Activated CD8-positive, alpha-beta memory T cell treated with anti-CD3 and anti-CD28 coated beads for 1 hour (primary cell): ENCODE measurements at places on chromosomes 7 and 10.

DNA sequence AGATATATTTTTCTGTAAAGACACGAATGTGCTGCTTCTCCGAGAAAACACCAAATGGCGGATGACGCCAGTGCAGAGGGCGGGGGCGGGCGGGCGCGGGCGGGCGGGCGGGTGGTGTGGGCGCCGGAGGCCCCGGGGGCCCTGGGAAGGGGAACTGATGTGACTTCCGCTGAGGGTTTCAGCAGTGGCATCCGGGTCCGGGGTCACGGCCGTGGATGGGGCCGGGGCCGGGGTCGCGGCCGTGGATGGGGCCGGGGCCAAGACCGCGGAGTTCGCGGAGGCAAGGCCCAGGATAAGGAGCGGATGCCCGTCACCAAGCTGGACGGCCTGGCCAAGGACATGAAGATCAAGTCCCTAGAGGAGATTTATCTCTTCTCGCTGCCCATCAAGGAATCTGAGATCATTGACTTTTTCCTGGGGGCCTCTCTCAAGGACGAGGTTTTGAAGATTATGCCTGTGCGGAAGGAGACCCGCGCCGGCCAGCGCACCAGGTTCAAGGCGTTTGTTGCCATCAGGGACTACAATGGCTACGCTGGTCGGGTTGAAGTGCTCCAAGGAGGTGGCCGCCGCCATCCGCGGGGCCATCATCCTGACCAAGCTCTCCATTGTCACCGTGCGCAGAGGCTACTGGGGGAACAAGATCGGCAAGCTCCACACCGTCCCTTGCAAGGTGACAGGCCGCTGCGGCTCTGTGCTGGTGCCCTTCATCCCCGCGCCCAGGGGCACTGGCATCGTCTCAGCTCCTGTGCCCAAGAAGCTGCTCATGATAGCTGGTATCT is 20.3 kb upstream of the IGF2BP3 start:
- peak; percentile 40 for DNase-seq

- DNase-seq: no peak
These were observed 191.3 kb upstream of the ZNF32 start for GRCh38 chr10:43839973-43840372.

DNA sequence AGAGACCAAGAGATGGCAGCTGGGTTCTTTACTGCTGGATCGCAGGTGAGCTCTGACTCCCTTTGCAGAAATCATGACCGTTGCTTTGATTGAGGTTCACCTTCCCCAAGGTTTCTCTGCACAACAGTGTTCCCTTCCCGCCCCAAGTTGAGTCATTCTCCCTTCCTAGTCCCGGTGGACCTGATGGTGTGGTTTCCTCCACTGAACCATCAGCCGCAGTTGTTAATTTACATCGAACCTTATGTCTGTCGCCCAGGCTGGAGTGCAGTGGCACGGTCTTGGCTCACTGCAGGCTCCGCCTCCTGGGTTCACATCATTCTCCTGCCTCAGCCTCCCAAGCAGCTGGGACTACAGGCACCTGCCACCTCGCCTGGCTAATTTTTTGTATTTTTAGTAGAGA is 5.8 kb downstream of the ZSCAN25 start:
- no peak for DNase-seq

- no peak for DNase-seq
These were observed 67.5 kb upstream of the MDFIC start for GRCh38 chr7:114854369-114854768.

GRCh38 chr10:131842351-131843088 is 58.3 kb upstream of the PPP2R2D start:
- DNase-seq: no peak

DNA sequence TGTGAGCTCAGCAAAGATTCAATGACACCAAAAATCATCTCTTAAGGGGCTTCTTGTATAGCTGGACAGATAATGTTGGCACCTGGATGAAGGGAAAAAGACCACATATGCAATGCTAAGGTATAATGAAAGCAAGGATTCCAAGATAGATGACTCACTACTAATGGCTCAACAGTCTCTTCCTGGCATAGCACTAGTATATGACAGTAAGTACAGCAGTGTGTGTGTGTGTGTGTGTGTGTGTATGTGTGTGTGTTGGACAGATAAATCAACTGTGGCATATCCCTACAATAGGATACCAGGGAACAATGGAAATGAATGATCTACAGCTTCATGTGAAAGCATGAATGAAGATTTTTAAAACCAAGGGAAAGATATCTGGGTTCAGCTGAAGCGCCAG is 257.1 kb downstream of the SFMBT2 start:
- no peak for DNase-seq

DNA sequence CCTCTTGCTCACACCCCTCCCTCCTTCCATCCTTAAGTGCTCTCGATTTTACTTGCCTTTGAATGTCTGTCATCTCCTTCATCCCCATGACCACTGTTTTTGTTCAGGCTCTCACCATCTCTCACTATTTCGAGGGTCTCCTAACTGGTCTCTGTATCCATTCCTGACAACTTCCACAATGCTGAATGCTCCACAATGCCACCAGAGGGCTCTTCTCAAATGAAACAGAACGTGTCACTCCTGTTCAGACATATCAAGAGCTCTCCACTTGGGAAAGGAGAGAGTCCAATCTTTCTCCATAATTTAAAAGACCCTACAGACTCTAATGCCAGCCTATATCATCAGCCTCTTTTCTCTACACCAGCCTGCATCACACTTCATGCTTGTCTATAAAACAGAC is 9.0 kb upstream of the SLC13A1 start:
- no peak for DNase-seq

GRCh38 chr7:32892521-32893206 is 1.1 kb upstream of the KBTBD2 start:
- DNase-seq: no peak

DNA sequence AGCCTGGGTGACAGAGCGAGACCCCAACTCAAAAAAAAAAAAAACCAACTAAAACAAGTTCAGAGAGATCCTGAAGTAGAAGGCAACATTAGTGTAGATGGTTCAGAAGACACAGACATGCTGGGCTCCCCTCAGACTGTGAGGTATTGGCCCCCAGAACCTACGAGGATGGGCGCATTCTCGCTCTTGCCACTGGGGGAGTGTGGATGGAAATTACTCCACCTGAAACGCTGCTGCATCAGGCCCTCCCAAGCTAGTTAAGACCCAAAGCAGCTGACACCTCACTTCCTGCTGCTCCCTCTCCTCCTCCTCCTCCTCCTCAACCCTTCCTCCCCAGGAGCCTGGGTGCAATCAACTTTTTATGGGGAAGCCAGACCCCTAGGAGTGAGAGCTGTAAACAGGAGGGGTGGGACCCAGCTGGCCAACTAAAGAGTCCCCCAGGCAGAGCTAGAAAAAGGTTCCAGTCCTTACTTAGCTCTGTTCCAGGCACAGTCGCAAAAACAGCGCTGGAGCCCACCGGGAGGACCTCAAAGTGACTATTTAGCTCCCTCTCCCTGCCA is 7.4 kb downstream of the SH3PXD2A start:
- DNase-seq: no peak

DNA sequence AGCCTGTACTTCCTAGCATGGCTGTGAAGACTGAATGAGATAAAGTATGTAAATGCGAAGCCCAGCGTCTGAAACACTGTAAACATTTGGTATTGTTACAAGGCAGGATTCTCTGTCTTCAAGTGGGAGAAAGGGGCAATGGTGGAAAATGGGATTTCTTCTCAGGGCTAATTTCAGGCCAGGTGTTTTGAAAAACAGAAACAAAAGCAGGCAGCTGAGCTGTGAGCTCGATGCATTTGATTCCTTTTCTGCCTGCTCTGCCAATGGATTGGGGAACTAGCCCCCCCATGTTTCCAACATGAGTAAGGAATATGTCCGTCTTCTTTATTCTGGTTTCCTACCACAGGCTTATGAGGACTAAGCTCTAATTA is 732.1 kb upstream of the AUTS2 start:
- DNase-seq: no peak

DNA sequence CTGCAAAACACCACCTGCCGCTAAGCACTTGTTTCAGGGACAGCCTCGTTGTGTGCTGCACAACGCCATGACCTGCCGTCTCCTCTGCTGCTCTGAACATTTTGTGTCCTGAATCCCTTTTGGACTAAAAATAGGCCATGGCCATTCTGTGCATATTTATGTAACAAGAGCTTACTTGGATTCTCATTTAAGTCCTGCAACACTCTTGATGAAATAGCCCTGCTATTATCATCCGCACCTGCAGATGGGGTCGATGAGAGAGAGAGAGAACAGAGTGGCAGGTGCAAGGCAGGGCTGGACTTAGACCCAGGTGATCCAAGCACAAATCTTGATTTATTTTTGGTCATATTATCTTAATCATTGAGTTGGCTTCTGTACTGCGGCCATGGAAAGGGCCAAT is 121.2 kb upstream of the PRKCQ start:
- DNase-seq: no peak

GRCh38 chr7:142874837-142875236 is 10.7 kb downstream of the TRPV6 start:
- no peak for DNase-seq

GRCh38 chr10:11178606-11179515 is 161.2 kb downstream of the CELF2 start:
- DNase-seq: peak; percentile 61

DNA sequence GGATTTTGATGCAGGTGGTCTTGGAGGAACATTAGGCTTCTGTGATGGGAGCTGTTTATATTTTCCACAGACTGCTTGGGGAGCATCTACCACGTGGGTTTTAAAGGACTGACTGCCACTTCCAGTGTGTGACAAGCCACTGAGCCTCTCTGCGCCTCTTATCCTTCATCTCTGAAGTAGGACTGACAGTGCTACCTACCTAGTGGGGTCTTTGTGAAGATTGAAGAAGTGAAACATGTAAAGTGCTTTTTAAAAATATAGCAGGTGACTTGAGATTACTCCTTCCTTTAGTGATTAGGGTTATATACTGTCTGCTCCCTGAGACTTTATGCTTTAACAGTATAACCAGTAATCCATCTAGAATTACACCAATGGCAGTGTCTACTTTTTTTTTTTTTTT is 29.9 kb downstream of the NKX2-3 start:
- DNase-seq: no peak

GRCh38 chr7:150982351-150982750 is 4.2 kb upstream of the KCNH2 start:
- DNase-seq: no peak

DNA sequence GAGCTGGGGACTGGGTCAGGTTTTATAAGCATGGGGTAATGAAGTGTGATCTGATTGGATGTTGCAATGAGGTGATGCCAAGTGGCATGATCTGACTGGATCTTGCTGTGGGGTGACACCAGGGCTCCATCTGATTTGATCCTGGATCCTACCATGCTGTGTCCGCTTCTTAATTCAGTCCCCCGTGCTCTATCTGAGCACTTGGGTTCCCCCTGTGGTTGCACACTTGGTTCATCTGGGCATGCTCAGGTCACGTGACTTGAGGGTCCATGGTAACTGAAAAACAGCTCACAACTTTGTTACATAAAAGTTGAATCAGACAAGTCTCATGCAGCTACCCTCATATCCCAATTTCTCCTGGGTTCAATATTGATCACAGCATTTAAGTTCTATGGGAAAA is 448.6 kb upstream of the NRP1 start:
- no peak for DNase-seq

GRCh38 chr7:150663802-150664494 is 21.6 kb upstream of the GIMAP2 start:
- DNase-seq: no peak

DNA sequence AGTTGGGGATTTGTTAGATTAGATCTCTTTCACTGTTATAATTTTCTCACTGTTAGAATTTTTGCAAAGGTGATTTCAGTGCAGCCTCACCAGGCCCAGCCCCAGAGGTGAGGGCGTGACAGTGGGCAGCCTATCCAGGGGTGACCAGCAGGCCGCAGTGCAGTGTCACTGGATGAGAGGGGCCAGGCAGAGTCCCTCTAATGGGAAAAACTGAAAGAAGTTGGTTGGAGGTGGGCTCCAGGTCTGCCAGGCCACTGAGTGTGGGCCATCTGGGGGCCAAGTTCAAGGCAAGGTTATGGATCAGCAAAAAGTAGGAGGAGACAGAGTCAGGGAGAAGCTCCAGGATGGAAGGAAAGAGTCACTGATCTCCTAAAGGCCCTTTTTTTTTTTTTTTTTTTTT is 90.5 kb upstream of the SDK1 start:
- no peak for DNase-seq

DNA sequence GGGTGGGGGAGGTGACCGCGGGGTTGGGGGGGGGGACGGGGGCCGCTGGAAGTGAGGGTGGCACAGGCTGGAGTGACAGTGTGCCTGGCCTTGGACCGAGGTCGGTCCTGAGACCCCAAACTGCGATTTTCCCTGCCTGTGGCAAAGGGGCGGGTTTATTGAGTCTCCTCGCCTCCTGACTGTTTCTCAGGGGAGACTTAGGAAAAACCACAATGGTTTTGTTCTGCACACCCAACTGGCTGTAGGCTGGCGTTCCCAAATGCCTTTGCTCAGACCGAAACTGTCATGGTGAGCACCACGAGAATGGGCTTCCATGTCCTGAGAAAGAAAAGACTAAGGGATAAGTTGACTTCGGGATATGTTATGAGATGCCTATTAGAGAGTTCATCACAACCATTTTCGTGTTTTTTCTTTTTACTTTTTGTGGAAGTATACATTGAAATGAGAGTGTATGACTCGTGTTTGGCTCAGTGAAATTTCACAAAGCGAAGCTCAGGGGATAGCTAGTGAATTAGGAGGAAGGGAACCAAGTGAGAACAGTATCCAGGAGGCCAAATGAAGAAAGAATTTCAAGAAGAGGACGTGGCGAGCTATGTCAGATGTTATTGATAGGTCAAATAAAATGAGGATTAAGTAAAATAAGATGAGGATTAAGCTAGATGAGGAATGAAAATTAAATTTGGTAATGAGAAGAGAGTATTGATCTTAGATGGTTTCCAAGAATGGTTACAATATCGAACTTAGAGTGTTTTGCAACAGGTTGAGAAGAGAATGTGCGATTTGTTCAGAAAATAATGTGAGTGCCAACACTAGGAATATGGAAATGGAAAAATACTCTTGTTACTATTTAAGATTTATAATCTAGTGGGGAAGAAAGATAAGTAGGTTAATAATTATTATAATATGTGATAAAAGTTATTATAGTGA is 918 bp downstream of the NET1 start:
- no peak for DNase-seq

DNA sequence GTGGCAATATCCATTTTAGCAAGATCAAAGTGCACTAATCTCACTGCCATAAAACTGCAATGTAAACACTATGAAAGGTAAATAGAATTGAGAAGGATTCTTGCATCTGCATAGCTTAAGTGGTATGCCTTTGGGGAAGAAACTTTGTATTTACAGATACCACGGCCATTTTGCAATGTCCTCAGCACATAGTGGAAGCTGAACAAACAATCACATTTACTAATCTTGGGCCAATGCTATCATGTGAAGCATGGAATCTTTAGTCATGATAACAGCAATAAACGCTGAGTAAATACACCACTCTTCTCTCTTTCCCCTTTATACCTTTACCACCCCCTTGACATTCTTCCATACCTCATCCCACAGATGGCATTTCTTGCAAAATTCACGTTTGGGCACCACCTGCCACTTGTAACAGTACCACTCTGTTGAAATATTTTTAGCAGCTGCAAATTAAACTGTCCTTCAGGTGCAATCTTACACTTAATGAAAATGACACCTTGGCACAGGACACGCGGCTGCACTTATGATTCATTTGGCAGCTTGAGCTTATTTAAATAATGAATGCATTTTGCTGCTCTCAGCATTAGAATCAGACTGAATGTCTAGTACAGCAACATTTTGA is 171.8 kb downstream of the SEMA3A start:
- no peak for DNase-seq
